Pancreas (tissue), 10 donors: ENCODE measurements at places on chromosomes 16 and 17. TPM values are rescaled to one million over a fixed set of nuclear protein-coding genes. Genes with fewer than 3 reads are reported as not detected.
A peak's percentile ranks its signal among the peaks of the same experiment; 100 is the strongest.

DNA sequence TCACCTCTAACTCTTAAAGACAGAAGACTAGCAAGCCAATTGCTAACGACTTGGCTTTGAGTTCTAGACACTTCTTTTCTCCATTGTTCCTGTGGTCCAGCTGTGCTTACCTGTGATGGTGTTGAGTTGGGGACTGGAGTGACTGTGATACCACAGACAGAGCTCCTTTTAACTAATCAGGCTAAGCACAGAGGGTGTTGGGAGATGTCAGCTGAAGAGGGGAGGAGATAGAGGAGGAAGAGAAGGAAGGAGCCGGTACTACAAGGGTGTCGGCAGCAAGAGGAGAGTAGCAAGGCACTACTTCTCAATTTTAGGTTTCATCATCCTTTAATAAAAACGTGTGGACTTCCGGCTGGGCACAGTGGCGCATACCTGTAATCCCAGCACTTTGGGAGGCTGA is 5.1 kb upstream of the MYO1D start:
- no peak overlapping the region for H3K27ac ChIP-seq
- no peaks in the 10 kb centered on the region for H3K4me1 ChIP-seq

DNA sequence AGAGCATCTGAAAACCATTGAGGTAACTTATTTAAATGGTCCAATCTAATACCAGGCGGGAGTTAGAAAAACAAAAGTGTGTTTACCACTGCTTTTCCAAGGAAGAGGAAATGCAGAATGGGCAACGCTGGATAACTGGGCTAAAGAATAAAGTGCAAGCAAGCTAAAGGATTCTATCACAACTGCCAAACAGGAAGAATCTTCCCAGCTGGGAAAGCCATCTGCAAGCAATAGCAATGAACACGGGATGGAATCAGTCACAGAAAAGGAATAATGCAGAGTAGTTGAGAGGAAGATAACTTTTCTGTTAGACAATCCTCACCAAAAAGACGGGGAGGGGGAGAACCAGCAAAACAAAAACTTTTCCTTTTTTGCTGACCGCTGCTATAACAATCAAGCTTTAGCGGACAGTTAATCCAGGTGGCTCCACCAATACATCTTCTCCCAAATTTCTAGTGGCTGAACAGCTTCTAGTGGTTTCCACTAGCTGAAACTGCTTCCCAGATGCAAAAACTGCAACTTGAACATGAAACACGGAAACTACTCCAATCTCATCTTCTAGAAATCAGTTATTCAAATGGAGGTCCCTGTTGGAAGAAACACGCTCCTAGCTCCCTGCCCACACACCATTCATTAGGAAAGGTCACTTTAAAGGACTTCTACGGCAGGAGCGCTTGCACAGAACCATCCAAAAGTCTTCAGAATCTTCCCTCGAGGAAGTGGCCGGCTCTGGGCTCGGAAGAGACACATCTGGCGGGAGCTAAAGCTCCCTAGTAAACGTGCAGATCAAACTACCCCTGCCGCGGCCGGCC is 929 bp downstream of the TMEM11 start:
- H3K4me3 ChIP-seq, result peak overlapping the region; percentile 98
- no peaks in the 10 kb centered on the region for H3K27me3 ChIP-seq
- peak overlapping the region; percentile 90 for H3K27ac ChIP-seq
- no peaks in the 10 kb centered on the region for H3K36me3 ChIP-seq

GRCh38 chr16:3004781-3005284 is 7.9 kb upstream of the CLDN9 start:
- H3K27ac ChIP-seq, result peak overlapping the region; percentile 93
- peaks cover 32% of the 10 kb centered on the region for H3K4me1 ChIP-seq
- peak overlapping the region; percentile 11 for H3K4me3 ChIP-seq
- DNase-seq, result peak; percentile 79
- no peaks in the 10 kb centered on the region for H3K27me3 ChIP-seq
- H3K36me3 ChIP-seq, result no peaks in the 10 kb centered on the region

DNA sequence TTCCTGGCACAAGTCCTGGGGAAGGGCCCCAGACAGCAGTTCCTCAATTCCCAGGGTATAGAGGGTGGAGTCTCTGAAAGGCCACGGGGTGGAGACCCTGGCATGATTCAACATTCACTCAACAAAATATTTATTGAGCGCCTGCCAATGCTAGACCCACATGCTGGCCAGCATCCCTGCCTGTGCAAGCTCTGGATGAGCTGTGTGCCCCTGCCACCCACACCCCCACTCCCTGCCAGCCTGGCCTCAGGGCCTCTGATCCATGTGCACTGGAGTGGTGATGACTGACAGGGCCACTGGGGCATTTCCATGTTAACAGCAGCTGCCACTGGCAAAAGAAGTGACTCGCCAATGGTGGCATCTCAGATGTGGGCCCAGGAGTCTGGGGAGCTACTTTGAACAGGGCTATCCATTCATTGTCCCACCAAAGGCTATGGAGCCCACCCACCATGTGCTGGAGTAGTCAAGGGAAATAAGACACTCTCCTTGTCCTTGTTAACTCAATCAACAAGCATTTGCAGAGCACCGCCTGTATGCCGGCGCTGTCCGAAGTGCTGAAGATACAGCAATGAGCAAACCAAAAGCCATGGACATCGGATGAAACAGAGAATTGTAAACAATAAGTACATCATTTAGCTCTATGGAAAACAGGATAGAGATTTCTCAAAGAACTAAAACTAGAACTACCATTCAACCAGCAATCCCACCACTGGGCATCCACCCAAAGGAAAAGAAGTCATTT is 3.0 kb upstream of the PRSS22 start:
- H3K36me3 ChIP-seq, result no peaks in the 10 kb centered on the region
- no peak overlapping the region for H3K27ac ChIP-seq
- no peaks in the 10 kb centered on the region for H3K4me1 ChIP-seq
- no peaks in the 10 kb centered on the region for H3K27me3 ChIP-seq
- peak; percentile 42 for DNase-seq

The HSD17B2 gene
- total RNA-seq, result 11.9 TPM

The PRSS27 gene
- total RNA-seq, result 0.51 TPM

The ADAM11 gene
- 0.03 TPM for total RNA-seq

The KCNH4 gene
- total RNA-seq, result 0.06 TPM

The KRT33A gene
- not detected for total RNA-seq
